ENCODE measurements at places on chromosomes 1 and 21.

GRCh38 chr1:183215076-183215720, 29.1 kb downstream of the LAMC2 start:
- no peak for DNase-seq

DNA sequence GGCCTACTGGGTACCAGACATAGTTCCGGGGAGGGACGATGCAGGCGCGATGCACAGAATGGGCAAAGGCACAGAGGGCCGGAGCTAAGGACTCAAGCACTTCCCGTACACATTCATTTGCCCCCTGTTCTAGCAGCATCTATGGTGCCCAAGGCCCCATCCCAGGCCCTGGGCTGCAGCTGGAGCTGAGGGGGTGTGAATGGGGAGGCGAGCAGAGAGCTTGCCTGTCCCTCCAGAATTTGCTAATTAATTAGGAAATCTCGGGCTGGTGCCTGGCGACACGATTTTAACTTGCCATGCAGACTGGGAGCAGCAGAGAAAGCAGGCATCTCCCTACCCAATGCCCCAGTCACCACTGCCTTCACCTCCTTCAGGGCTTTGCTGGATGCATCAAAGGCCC, 35.9 kb downstream of the EPHA2 start:
- no peak for DNase-seq

DNA sequence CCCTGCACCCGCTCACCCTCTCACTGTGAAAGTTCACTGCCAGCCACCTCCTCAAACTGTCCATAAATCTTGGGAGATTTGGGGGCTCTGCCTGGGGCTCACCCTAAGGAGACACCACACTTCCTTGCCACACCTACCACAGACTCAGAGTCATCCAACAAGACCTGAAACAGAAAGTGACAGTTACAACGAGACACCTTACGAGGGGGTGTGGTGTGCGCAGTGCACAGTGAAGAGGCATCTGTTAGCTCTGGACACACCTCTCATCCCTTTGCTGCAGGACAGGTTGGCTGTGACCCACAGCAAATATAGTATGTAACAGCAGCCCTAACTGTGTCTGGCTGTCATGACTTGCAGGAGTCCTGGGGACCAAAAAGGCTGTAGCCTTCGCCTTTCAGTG, 190.2 kb downstream of the NR5A2 start:
- no peak for DNase-seq

- DNase-seq, result no peak
Observed at GRCh38 chr1:43232074-43232473, 37.7 kb upstream of the TMEM125 start.

DNA sequence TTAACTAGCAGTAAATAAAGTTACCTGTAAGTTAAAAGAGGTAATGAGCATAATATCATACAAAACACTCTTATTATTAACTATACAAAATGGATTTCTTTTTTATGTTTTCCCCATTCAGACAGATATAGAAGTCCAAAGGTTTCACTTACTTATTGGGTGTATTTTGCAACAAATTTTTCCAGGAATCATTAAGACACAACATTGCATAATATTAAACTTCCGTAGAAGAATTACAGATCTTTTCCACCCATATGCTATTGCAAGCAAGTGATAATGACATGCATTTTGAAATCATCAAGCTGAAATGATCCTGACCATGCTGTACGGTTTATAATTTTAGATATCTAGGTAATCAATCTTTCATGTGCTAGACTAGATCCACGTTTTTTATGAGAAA, 957.0 kb downstream of the NCAM2 start:
- DNase-seq, result no peak
